CD4-positive, CD25-positive, alpha-beta regulatory T cell (primary cell): ENCODE measurements at places on chromosomes 7 and 10. TPM values are rescaled to one million over a fixed set of nuclear protein-coding genes. Genes with fewer than 3 reads are reported as not detected.

GRCh38 chr7:91633013-91633441 is 247.5 kb downstream of the MTERF1 start:
- H3K36me3 ChIP-seq, result no peaks in the 10 kb centered on the region
- H3K4me1 ChIP-seq, result no peaks in the 10 kb centered on the region
- H3K27me3 ChIP-seq, result no peaks in the 10 kb centered on the region
- H3K27ac ChIP-seq, result no peak overlapping the region

The HOXA13 gene
- not detected for total RNA-seq

DNA sequence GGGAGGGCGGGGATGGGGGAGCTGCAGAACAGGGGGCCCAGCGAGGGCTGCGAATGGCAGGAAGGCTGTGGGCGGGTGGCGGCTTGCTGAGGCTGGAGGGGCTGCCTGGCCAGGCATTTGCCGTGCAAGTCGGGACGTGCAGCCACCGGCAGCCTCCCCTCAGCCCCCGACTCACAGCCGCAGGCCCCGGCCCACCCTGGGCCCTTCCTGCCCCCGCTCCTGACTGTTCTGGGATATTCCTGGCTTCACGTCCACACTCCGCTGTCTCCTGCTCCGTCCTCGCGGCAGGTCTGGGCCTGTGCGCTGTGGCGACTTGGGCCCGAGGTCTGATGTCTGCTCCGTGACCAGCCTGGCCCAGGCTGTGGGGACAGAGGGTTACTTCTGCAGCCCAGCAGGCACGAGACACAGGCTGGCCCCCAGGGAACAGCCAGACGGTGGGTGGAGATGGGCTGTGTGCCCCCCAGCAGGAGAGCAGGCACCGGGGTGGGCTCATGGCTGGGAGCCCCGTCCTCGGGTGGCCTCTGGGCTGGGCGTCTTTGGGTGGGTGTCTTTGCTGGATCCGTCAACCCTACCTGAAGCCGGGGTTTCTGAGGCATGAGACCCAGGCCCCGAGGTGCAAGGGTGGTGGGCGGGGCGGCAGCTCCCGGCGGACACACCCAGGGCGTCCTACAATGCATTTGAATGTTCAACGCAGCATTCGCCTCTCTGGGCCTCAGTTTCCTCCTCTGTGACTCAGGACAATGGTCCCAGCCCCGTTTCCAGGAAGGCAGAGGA is 86.5 kb downstream of the FOXL3 start:
- no peak overlapping the region for H3K27ac ChIP-seq
- no peak for DNase-seq

The TUBB8 gene
- not detected for total RNA-seq

DNA sequence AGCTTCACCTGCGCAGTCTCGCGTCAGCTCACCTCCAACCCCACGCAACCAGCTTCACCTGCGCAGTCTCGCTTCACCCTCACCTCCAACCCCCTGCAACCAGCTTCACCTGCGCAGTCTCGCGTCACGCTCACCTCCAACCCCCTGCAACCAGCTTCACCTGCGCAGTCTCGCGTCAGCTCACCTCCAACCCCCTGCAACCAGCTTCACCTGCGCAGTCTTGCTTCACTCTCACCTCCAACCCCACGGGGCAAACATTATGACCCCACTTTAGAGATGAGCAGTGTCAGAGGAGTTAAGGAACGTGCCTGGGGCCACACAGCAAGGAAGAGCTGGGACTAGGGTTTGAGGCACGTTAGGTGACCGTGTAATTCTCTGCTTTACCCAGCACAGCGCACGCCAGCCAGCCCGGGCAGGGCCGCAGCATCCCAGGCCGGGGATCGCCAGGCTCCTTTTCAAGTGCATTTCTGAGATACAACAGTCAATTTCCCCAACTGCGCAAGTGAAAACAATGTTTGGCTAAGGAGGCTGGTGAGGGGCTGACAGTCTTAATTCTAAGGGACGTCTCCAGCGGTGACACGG is 22.6 kb upstream of the PDGFA start:
- H3K27ac ChIP-seq, result no peak overlapping the region
- DNase-seq, result no peak
- H3K4me1 ChIP-seq, result no peaks in the 10 kb centered on the region
- no peaks in the 10 kb centered on the region for H3K27me3 ChIP-seq

DNA sequence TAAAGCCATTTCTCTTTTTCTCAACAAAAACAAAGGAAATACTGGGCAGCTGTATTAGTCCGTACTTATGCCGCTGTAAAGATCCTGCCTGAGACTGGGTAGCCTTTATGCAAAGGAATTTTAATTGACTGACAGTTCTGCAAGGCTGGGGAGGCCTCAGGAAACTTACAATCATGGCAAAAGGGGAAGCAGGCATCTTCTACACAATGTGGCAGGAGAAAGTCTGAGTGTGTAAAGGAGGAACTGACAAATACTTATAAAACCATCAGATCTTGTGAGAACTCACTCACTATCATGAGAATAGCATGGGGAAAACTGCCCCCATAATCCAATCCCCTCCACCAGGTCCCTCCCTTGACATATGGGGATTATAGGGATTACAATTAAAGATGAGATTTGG is 264.3 kb downstream of the SEMA3A start:
- no peak overlapping the region for H3K4me3 ChIP-seq
- no peaks in the 10 kb centered on the region for H3K36me3 ChIP-seq
- H3K27me3 ChIP-seq, result no peaks in the 10 kb centered on the region
- no peak overlapping the region for H3K27ac ChIP-seq
- DNase-seq, result no peak

DNA sequence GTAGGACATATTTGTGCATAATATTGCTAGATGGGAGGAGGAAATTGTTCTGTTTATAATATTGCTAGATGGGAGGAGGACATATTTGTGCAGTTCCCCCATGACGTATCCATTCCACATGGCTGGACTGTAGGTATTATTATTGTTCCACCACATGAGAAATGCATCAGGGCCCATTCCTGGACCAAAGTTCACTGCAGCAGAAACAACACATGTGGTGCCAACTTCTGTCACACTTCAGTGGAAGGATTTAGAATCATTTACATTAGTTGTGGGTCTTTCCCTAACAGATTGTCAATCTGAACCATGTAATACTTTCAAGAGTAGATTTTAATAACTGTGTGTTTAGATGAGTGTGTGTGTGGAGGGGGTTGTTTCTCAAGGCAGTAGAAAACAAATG is 32.7 kb upstream of the MACC1 start:
- DNase-seq, result no peak
- H3K27me3 ChIP-seq, result no peaks in the 10 kb centered on the region
- H3K4me3 ChIP-seq, result no peak overlapping the region
- H3K27ac ChIP-seq, result no peak overlapping the region
- H3K36me3 ChIP-seq, result no peaks in the 10 kb centered on the region
- no peaks in the 10 kb centered on the region for H3K4me1 ChIP-seq
